Stimulated activated CD8-positive, alpha-beta memory T cell treated with anti-CD3 and anti-CD28 coated beads, Interleukin-7, amount 100 ng/mL, for 48 hours (primary cell): ENCODE measurements at places on chromosomes 4 and X.

GRCh38 chr4:147633113-147633512 lies 15.9 kb downstream of the TMEM184C start:
- DNase-seq = no peak

GRCh38 chr4:123378794-123379193 lies 17.8 kb upstream of the SPRY1 start:
- DNase-seq = no peak

DNA sequence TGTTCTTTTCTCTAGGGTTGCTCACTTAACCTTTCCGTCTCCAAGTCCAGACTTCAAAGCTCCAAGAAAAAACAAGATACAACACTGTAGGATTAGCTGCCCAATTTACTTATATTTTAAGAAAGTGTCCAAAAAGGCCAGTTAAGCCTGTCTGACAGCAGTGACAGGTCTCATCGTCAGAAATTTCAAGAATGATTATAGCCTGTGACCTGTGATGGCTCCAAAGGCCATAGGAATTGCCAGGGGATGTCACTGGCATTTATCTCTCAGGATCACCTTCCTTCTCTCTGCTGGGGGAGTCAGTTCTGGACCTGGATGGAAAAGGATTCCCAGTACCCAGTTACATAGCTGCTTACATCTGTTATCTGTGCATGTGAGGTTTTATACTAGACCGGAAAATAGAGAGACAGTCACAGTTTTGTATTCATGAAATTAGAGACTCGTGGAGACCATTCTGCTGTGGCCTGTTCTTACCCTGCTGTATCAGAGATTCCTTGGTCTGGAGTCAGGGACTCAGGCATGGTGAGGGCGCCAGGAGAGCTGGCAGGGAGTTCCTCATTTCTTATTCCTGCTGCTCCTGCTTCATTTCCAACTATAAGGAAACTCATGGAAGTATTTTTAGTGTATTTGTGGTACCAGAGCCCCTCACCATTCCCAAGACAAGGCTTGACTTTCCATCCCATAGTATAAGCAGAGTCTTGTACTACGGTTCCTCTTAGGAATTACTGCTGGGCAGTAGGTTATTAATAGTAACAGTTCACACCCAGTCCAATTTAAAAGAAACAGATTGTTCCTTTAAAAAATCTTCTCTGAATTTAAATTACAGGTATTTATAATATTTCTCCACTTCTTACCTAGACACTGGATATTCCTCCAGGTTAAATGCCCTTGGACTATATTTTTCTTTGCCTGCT lies 220.8 kb downstream of the SHROOM3 start:
- no peak for DNase-seq

DNA sequence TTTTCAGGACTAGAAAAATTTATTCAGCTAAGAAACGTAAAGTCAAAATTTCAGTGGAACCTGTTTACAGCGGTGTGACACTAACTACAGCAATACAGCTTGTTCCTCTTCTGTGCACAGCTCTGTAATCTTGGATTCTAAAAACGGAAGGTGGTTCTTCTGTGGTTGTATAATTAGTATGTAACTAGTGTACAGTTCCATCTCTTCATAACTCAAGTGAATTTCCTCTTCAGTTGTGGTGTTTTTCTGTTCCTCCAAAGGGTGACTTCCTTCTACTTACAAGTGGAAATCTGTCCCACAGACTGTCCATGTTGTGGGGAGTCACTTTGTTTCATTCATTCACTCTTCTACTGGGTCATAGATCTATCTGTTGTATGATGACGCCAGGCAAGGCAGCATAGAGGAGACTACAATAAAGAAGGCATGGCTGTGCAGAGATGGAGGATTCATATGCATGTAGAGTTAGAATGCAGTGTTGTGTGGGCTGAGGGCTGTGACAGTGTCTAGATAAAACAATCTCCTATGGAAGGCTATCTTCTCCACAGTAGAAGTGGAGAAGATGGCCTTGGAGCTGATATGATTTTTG lies 5.4 kb downstream of the DAPP1 start:
- DNase-seq = no peak

DNA sequence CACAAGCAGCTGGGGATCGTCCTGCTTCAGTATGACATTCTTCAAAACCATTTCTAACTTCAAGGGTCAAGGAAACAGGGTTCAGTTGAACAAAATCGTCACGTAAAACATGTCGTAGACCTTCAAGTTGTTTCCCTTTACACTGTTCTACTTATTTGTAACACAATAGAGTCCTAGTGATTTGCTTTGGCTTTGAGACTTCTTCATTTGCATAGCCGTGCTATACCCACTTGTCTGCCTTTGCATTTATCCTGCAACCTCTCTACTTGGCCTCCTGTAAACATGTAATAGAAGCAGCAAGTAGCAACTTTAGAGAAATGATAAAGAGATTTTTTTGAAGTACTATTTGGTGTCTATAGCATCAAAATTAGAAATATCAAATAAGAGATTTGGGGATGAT lies 194.9 kb downstream of the SLC7A11 start:
- no peak for DNase-seq

DNA sequence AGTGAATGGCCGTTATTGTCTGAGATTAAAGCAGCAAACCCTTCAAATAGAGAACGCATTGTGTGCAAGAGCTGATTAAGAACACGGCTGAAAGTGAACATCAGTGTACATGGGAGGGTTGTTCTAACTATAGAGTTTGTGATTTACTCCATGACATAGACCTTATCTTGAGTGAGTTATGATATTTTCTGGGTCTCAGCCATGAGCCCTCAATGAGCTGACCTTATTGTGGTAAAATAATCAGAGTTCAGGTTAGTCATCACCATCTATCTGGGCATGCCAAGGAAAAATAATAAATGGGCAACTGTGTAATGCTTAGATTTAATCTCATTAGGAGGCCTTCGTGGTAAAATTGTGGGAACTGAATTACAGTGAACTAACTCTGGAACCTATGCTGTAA lies 33.2 kb upstream of the CLDN24 start:
- no peak for DNase-seq

GRCh38 chrX:40971736-40972135 lies 113.5 kb upstream of the USP9X start:
- DNase-seq = no peak

DNA sequence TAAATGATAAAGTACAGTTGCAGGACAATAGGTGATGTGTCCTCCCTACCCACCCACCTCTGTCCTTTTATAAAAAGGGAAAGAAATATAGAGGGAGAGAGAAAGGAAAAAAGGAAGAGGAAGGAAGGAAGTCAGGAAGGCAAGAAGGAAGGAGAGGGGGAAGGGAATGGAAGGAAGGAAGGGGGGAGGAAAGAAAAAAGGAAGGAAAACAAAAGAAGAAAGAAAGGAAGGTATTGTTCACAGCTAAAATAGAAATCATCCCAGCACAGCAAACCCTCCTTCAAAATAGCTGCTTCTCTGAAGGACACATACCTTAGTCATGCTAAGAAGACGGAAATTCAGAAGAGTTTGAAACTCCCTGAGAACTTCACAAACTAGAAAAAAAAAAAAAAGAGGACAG lies 8.4 kb downstream of the NKX6-1 start:
- DNase-seq = no peak

DNA sequence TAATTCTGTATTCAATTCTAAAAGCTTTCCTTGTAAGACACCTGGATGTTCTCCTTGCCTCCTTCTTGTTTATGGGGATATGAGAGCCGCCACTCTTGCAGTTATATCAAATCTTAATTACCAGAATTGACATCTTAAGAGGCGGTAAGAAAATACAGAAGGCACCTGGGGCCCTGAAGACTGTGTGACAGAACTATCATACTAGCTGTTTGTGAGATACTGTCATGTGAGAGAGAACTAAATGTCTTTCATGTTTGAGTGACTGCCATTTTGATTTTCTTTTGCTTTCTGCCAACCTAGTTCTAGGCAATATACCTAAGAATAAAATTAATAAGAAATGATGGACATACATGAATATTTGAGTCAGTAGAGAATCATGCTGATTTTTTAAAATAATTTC lies 340.2 kb upstream of the SMIM31 start:
- DNase-seq = no peak
